Astrocyte (in vitro differentiated cells and primary cell): ENCODE measurements at places on chromosomes 7 and 10. TPM values are rescaled to one million over a fixed set of nuclear protein-coding genes. Genes with fewer than 3 reads are reported as not detected.

HOXA5 gene
- not detected in 2 replicates for total RNA-seq

EIF5AL1 gene
- total RNA-seq, result 1.0 and 1.1 TPM in 2 replicates

PPP1R9A gene
- total RNA-seq, result 5.1 and 7.5 TPM in 2 replicates

CFAP69 gene
- total RNA-seq, result 1.1 and 2.0 TPM in 2 replicates

AMZ1 gene
- total RNA-seq, result 3.4 and 5.7 TPM in 2 replicates

CYP2E1 gene
- 2.2 TPM in 2 replicates for total RNA-seq

ACADSB gene
- 8.7 and 10.0 TPM in 2 replicates for total RNA-seq

CADPS2 gene
- total RNA-seq, result 6.1 and 6.4 TPM in 2 replicates
